ENCODE measurements at places on chromosomes 11 and 22.
A peak's percentile ranks its signal among the peaks of the same experiment; 100 is the strongest.

GRCh38 chr11:33329705-33330329 is 72.6 kb downstream of the HIPK3 start:
- DNase-seq: peak; percentile 8

GRCh38 chr22:44730022-44730393 is 22.4 kb upstream of the ARHGAP8 start:
- DNase-seq: no peak

DNA sequence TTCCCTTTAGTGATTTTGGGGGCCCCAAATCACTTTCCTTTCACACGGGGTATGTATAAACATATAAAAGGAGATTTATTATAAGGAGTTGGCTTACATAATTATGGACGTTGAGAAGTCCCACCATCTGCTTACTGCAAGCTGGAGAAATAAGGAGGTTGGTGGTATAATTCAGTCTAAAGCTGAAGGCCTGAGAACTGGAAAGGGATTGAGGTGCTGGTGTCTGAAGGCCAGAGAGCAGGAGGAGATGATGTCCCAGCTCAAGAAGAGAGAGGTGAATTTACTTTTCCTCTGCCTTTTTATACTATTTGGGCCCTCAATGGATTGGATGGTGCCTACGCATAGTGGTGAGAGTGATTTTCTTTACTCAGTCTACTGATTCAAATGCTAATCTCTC is 1.3 kb upstream of the ZNF202 start:
- no peak for DNase-seq

DNA sequence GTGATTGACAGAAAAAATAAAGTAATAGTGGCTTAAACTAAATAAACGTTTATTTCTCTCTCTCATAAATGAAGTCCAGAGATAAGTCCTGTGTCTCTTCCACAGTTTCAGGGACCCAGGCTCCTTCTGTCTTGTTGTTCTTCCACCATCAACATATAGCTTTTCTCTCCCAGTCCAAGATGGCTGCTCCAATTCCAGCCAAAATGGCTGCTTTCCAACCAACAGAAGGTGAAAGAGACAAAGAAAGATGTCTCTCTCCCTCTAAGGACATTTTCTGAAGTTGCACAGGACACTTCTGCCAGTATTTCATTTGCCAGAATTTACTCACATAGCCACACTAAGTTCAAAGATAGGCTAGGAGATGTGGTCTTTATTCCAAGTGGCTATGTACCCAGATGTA is 9.4 kb upstream of the PLEKHB1 start:
- DNase-seq: no peak

DNA sequence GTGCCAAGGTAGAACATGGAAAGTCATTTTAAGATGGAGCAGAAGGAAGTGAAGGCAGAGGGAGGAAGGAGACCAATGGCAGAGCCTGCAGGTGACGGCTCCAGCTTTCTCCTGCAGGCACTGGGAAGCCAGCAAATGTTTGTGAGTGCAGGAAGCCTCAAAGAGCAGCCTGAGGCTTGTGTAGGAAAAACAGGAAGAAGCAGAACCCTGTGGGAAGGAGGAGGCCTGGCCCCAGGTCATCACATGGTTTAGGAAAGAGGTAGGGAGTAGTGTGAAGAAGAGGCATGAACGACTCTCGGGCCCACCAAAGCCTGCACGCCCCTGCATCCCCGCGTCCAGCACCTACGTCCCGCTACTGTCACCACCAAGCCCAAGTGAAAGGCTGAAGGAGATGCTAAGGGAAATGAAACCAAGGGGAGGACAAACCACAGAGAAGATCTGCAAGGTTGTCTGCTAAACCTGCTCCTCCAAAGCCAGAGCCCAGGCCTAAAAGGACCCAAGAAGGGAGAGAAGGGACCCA is 151.5 kb downstream of the CHST1 start:
- DNase-seq: no peak

DNA sequence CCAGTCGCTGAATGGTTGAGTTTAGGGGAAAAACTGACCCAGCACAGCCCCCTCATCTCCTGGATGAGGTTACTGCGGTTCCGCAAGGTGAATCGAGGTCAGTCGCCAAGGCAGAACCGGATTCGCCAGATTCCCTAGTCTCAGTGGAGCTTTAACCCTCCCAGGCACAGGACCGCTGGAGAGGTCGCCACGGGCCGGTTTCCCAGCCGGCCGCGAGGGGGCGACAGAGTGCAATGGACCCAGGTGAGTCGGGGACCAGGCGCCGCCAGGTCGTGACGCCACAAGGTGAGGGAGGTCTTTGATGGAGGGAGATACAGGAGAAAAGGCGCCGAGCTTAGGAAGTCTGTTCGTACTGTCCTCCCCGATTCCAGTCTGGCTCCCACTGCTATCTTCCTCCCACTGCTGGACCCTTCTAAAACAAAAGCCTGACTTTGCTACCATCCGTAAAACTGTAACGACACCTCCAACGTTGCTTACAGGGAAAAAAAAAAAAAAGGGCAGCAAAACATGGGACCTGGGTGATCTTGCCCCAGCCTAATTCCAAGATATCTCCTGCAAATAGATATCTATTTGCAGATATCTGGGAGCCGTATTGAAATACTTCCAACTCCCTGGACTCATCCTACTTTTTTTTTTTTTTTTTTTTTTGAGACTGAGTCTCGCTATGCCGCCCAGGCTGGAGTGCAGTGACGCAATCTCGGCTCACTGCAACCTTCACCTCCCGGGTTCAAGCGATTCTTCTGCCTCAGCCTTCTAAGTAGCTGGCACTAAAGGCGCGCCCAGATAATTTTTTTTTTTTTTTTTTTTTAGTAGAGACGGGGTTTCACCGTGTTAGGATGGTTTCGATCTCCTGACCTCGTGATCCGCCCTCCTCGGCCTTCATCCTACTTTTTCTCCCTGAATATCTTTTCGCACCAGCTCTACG is 1.4 kb upstream of the GGA1 start:
- peak; percentile 82 for DNase-seq

DNA sequence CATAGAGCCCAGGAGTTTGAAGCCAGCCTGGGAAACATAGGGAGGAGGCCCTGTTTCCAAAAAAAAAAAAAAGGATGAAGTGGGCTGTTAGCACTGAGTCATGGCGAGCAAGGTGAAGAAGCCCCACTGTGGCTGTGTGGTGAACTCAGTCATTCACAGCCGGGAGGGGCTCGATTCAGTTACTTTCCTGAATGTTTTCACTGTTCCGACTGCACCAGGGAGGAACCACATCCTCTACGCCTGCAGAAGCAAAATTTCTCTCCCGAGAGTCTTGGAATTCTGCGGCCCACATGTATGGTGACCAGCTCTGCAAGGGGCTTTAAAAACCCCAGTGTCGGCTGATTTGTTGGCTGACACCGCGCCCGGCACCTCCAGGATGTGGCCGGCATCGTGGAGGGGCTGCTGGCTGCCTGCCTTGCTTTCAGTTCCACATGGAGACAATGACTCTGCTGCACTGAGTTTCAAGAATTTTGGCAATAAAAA is 27.8 kb upstream of the GRAMD4 start:
- DNase-seq: peak; percentile 69

All from stimulated activated CD8-positive, alpha-beta memory T cell treated with anti-CD3 and anti-CD28 coated beads, Interleukin-15, amount 100 ng/mL, for 48 hours (primary cell).